Endothelial cell of coronary artery (primary cell): ENCODE measurements at places on chromosomes 12 and 14. TPM values are rescaled to one million over a fixed set of nuclear protein-coding genes. Genes with fewer than 3 reads are reported as not detected.

NXPH4 gene
- 2.5 TPM in 1 of 2 replicates, not detected in the other for total RNA-seq

SERPINA12 gene
- total RNA-seq = not detected in 2 replicates

DACT1 gene
- total RNA-seq = 0.18 and 2.0 TPM in 2 replicates

ANG gene
- 1.9 and 2.6 TPM in 2 replicates for total RNA-seq

TAS2R14 gene
- 1.6 and 2.7 TPM in 2 replicates for total RNA-seq

CLEC12A gene
- total RNA-seq = not detected in 2 replicates

CLEC6A gene
- not detected in 2 replicates for total RNA-seq

OVCH1 gene
- total RNA-seq = 0.85 TPM in 1 of 2 replicates, not detected in the other

ERP27 gene
- 0.09 and 0.27 TPM in 2 replicates for total RNA-seq

TAS2R7 gene
- 0.09 TPM in 1 of 2 replicates, not detected in the other for total RNA-seq

RIMBP2 gene
- total RNA-seq = not detected in 2 replicates

CD163L1 gene
- total RNA-seq = 2.6 and 3.8 TPM in 2 replicates

PCED1B gene
- 0.45 and 0.66 TPM in 2 replicates for total RNA-seq

STRAP gene
- 94.8 and 103 TPM in 2 replicates for total RNA-seq

TSPAN8 gene
- 0.94 and 0.99 TPM in 2 replicates for total RNA-seq

AVPR1A gene
- total RNA-seq = not detected in 2 replicates

MYL2 gene
- total RNA-seq = not detected in 2 replicates

RPL41 gene
- 3,974 and 4,205 TPM in 2 replicates for total RNA-seq

UNG gene
- total RNA-seq = 23.9 and 24.7 TPM in 2 replicates

MYRFL gene
- total RNA-seq = under 0.01 and 0.09 TPM in 2 replicates

GYS2 gene
- not detected in 2 replicates for total RNA-seq

SLC25A47 gene
- total RNA-seq = not detected in 2 replicates

KCNH3 gene
- total RNA-seq = under 0.01 and 0.09 TPM in 2 replicates

AICDA gene
- not detected in 2 replicates for total RNA-seq

PLD4 gene
- total RNA-seq = under 0.01 TPM in 2 replicates

JKAMP gene
- total RNA-seq = 46.1 and 48.9 TPM in 2 replicates

CELA1 gene
- total RNA-seq = not detected in 2 replicates

C14orf39 gene
- under 0.01 TPM in 1 of 2 replicates, not detected in the other for total RNA-seq

ACOT6 gene
- 0.09 TPM in 1 of 2 replicates, not detected in the other for total RNA-seq

E2F7 gene
- total RNA-seq = 7.8 and 9.8 TPM in 2 replicates

NPAS3 gene
- 0.09 TPM in 2 replicates for total RNA-seq

SLC17A8 gene
- total RNA-seq = not detected in 2 replicates

NR1H4 gene
- not detected in 2 replicates for total RNA-seq

PMEL gene
- total RNA-seq = 0.19 and 0.27 TPM in 2 replicates

CLEC7A gene
- 0.09 and 0.18 TPM in 2 replicates for total RNA-seq

OR6J1 gene
- total RNA-seq = not detected in 2 replicates

RNASE2 gene
- not detected in 2 replicates for total RNA-seq

KRT71 gene
- not detected in 2 replicates for total RNA-seq

DNM1L gene
- 68.6 and 92.5 TPM in 2 replicates for total RNA-seq

MIP gene
- total RNA-seq = not detected in 2 replicates
